ENCODE measurements at places on chromosomes 6 and 20. TPM values are rescaled to one million over a fixed set of nuclear protein-coding genes. Genes with fewer than 3 reads are reported as not detected.
A peak's percentile ranks its signal among the peaks of the same experiment; 100 is the strongest.

The MEP1A gene
- total RNA-seq: not detected

The UCKL1 gene
- total RNA-seq: 23.9 TPM

The COL11A2 gene
- total RNA-seq: 1.4 TPM

The ULBP2 gene
- 1.4 TPM for total RNA-seq

The PPIL6 gene
- not detected for total RNA-seq

DNA sequence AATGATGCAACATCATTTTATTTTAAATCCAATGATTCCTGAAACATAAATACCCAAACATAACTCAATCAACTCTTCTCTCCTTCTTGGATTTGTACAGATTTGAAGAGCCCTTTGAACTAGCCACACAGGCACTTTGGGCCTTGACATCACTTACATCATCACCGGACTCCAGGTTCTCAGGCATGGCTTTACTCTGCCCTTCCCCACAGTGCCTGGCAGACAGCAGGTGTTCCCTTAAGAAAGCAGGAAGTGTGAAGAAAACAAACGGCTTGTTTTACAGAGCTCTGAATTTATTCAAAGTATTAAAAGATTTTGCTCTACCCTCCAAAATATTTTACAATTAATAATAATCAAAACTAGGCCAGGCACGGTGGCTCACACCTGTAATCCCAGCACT lies 54.8 kb upstream of the GCM1 start:
- no peaks in the 10 kb centered on the region for H3K27me3 ChIP-seq
- no peak for DNase-seq
- H3K4me3 ChIP-seq: no peak overlapping the region

GRCh38 chr6:106977246-106977645 lies 2.7 kb upstream of the CD24 start:
- no peak overlapping the region for H3K4me3 ChIP-seq
- H3K27ac ChIP-seq: no peak overlapping the region
- peaks cover 8% of the 10 kb centered on the region for H3K4me1 ChIP-seq
- H3K27me3 ChIP-seq: peaks cover 44% of the 10 kb centered on the region
- H3K36me3 ChIP-seq: no peaks in the 10 kb centered on the region

DNA sequence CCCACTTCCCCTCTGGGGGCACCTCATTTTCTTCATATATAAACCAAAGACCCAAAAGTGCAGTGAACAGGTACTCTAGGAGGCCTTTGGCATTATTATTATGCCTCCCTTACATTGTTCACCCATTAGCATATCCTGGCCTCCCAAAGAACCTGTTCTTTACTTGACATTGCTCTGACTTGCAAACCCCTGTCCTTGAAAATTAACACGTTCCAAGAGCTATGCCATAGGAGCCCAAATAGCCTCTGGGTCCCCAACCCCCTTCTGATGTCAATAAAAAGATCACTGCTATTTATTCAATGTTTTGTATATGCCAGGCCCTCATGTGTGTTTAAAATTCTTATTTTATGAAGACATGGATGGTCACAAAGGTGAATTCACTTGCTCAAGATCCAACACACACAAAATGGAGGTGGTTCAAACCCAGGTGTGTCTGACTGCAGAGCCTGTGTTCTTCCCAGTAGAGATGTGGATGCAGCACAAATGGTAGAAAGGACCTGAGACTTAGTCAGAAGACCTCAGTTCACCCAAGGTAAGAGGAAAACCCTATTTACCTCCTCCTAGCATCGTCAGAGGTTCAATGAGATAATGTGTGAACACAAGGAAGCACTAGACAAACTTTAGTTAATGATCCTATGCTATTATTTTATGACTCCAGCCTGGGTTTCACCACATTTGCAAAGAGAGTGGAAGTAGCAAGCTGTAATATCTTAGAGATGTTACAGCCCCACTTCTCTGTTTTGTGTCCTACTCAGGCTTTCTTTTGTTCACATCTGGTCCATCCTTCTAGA lies 36.6 kb downstream of the BCL2L1 start:
- H3K27me3 ChIP-seq: no peaks in the 10 kb centered on the region
- peaks cover 65% of the 10 kb centered on the region for H3K4me1 ChIP-seq
- H3K27ac ChIP-seq: peak overlapping the region; percentile 61
- H3K36me3 ChIP-seq: peaks cover 48% of the 10 kb centered on the region
- no peak overlapping the region for H3K4me3 ChIP-seq

- DNase-seq: peak; percentile 77
- H3K27ac ChIP-seq: no peak overlapping the region
- H3K4me1 ChIP-seq: peaks cover 34% of the 10 kb centered on the region
- H3K27me3 ChIP-seq: no peaks in the 10 kb centered on the region
- H3K36me3 ChIP-seq: no peaks in the 10 kb centered on the region
Measured at GRCh38 chr6:105781248-105781647, 304.9 kb upstream of the PRDM1 start.

DNA sequence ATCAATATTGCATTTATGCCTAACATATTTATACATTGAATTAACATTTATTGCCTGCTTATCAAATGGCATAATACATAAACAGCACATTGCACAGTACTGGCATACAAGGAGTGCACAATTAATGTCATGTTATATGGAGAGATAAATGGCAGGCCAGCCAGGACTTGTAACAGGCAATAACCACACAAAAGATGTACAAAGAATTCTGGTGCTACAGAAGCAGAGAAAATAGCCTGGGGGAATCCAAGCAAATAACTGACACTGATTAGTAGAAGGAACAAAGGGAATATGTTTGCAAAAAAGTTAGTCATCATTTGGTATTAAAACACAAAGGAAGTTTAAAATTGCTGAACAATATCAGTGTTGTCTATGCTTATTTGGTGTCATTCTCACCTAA lies 27.3 kb downstream of the COL21A1 start:
- no peaks in the 10 kb centered on the region for H3K27me3 ChIP-seq
- no peaks in the 10 kb centered on the region for H3K4me1 ChIP-seq
- H3K36me3 ChIP-seq: no peaks in the 10 kb centered on the region
- no peak overlapping the region for H3K4me3 ChIP-seq
- DNase-seq: no peak

- DNase-seq: no peak
- H3K4me3 ChIP-seq: no peak overlapping the region
- H3K27me3 ChIP-seq: no peaks in the 10 kb centered on the region
- H3K27ac ChIP-seq: no peak overlapping the region
- no peaks in the 10 kb centered on the region for H3K36me3 ChIP-seq
Measured at GRCh38 chr6:14149053-14149738, 31.6 kb downstream of the CD83 start.

DNA sequence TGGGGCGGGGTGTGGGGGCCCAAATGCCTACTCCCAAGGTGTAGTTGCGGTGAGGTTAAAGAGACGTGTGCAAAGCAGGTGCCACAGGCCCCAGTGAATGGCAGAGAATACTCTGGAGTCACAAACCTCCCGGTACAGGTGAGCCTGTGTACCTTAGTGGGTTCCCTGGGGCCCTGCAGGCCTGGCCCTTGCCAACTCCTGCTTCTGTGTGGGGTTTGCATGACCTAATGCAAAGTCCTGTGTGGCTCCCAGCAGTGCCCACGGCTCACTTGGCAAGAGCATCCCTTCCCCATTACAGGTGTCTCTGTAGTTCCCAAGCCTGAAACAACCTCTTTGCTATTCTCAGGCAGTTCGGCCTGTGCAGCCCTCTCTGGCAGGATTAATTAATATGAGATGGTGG lies 17.5 kb downstream of the SPDEF start:
- no peak overlapping the region for H3K4me3 ChIP-seq
- no peaks in the 10 kb centered on the region for H3K36me3 ChIP-seq
- no peaks in the 10 kb centered on the region for H3K27me3 ChIP-seq

- DNase-seq: no peak
- no peak overlapping the region for H3K4me3 ChIP-seq
- H3K27ac ChIP-seq: no peak overlapping the region
- no peaks in the 10 kb centered on the region for H3K27me3 ChIP-seq
- H3K4me1 ChIP-seq: no peaks in the 10 kb centered on the region
- H3K36me3 ChIP-seq: no peaks in the 10 kb centered on the region
Measured at GRCh38 chr20:6381887-6382286, 259.1 kb upstream of the FERMT1 start.

- no peaks in the 10 kb centered on the region for H3K36me3 ChIP-seq
- peaks cover 27% of the 10 kb centered on the region for H3K4me1 ChIP-seq
- H3K27ac ChIP-seq: no peak overlapping the region
- H3K4me3 ChIP-seq: no peak overlapping the region
Measured at GRCh38 chr6:139536751-139537617, 162.5 kb upstream of the CITED2 start.

DNA sequence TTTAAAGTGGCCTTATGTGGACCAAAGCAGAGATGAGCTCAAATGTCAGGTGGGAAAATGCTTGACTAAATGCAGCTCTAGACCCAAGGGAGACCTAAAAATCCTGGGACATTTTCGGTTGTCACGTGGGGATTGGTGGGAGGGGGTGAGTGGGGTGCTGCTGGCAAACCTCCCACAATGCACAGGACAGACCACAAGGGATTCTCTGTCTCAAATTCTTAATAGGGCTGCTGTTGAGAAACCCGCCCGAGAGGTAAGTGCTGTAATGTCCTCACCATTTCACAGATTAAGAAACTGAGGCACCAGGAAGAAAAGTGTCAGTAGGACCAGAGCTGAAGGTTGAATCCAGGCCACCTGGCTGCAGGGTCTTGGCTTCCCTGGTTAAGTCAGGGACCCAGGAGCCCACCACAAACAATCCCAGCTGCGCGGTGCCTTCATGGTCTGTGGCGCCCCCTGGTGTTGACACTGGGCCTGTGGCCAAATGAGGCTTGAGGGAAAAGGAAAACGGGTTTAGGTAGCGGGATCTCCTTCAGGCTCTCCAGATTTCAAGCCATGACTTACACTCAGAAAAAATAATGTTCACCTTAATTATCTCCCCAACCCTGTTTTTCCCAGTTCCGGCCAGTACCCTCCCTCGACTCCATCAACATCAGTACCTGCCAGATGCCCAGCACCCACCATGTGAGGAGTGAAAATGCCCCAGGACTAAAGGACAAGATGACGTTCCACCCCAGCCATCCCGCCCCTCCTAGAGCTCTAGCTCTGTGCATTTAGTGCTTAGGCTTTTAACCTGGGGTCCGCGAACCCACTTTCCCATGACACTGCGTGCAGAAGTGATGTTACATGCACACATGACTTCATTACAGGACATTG lies 7.2 kb downstream of the HLA-G start:
- H3K27ac ChIP-seq: no peak overlapping the region
- peaks cover 49% of the 10 kb centered on the region for H3K27me3 ChIP-seq
- H3K4me1 ChIP-seq: peaks cover 5% of the 10 kb centered on the region
- DNase-seq: peak; percentile 67
- no peaks in the 10 kb centered on the region for H3K36me3 ChIP-seq

- H3K36me3 ChIP-seq: no peaks in the 10 kb centered on the region
- no peak overlapping the region for H3K27ac ChIP-seq
- DNase-seq: peak; percentile 34
- no peak overlapping the region for H3K4me3 ChIP-seq
- H3K27me3 ChIP-seq: no peaks in the 10 kb centered on the region
- no peaks in the 10 kb centered on the region for H3K4me1 ChIP-seq
Measured at GRCh38 chr20:40532103-40532502, 156.9 kb downstream of the MAFB start.

- no peaks in the 10 kb centered on the region for H3K4me1 ChIP-seq
- no peaks in the 10 kb centered on the region for H3K36me3 ChIP-seq
- peaks cover 8% of the 10 kb centered on the region for H3K27me3 ChIP-seq
- no peak overlapping the region for H3K4me3 ChIP-seq
- no peak for DNase-seq
Measured at GRCh38 chr6:168189200-168190013, 110.4 kb upstream of the FRMD1 start.

DNA sequence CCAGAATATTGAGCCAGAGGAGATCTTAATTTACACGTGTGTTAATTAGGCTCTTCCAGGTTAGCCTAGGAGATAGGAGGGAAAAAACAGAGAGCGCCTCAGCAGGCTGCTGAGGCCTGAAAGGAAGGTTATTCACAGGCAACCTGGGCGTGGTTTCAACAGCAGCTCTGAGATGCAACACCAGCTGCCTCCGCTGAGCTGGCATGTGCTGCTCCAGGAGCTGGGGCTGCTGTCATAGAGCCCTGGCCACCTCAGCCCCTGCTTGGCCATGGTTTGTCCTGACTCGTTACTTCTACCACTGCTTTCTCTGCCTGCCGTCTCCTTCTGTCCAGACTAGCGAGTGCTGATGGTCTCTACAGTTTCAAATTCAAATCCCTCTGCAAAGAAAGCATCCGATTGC lies 32.4 kb upstream of the RPP40 start:
- H3K27me3 ChIP-seq: no peaks in the 10 kb centered on the region
- no peaks in the 10 kb centered on the region for H3K4me1 ChIP-seq
- DNase-seq: no peak
- H3K27ac ChIP-seq: no peak overlapping the region
- no peak overlapping the region for H3K4me3 ChIP-seq

GRCh38 chr20:58803533-58803932 lies 47.2 kb downstream of the GNAS-AS1 start:
- no peaks in the 10 kb centered on the region for H3K36me3 ChIP-seq
- H3K4me1 ChIP-seq: no peaks in the 10 kb centered on the region
- H3K4me3 ChIP-seq: no peak overlapping the region
- no peak overlapping the region for H3K27ac ChIP-seq
- H3K27me3 ChIP-seq: peaks cover 2% of the 10 kb centered on the region

- no peaks in the 10 kb centered on the region for H3K36me3 ChIP-seq
- no peak overlapping the region for H3K4me3 ChIP-seq
- no peak overlapping the region for H3K27ac ChIP-seq
Measured at GRCh38 chr6:45987856-45988255, 27.8 kb downstream of the CLIC5 start.

GRCh38 chr6:26105109-26105730 lies 18.0 kb downstream of the HFE start:
- peak overlapping the region; percentile 18 for H3K4me3 ChIP-seq
- H3K4me1 ChIP-seq: peaks cover 18% of the 10 kb centered on the region
- H3K27ac ChIP-seq: peak overlapping the region; percentile 24
- no peaks in the 10 kb centered on the region for H3K36me3 ChIP-seq

GRCh38 chr20:24910461-24910860 lies 38.6 kb upstream of the CST7 start:
- no peaks in the 10 kb centered on the region for H3K4me1 ChIP-seq
- H3K27me3 ChIP-seq: no peaks in the 10 kb centered on the region
- DNase-seq: no peak
- H3K4me3 ChIP-seq: no peak overlapping the region
- no peaks in the 10 kb centered on the region for H3K36me3 ChIP-seq
- no peak overlapping the region for H3K27ac ChIP-seq

DNA sequence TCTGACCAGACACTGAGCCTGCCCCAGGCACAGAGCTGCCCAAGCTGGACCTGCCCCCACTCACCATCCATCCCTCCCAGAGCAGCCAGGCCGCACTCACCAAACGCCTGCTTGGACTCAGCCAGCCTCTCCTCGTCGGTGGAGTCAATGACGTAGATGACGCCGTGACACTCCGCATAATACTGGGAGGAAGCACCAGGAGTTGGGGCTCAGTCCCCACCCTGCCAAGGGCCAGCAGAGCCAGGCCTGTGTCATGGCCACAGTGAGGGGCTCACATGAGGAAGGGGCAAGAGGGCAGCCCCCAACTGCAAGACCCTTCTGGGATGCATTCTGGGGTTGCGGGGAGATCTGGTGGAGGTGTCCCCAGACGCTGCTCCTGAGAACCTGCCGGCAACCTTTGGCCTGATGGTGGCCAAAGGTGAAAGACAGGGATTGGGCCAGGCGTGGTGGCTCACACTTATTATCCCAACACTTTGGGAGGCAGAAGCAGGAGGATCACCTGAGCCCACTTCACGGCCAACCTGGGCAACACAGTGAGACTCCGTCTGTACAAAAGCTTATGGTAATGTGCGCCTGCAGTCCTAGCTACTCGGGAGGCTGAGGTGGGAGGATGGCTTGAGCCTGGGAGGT lies 5.6 kb downstream of the ARFRP1 start:
- peaks cover 11% of the 10 kb centered on the region for H3K36me3 ChIP-seq
- DNase-seq: no peak
- H3K4me3 ChIP-seq: no peak overlapping the region

- no peak for DNase-seq
- H3K4me3 ChIP-seq: no peak overlapping the region
- no peaks in the 10 kb centered on the region for H3K4me1 ChIP-seq
- H3K27me3 ChIP-seq: no peaks in the 10 kb centered on the region
Measured at GRCh38 chr6:2695454-2696095, 55.1 kb downstream of the MYLK4 start.

- no peak overlapping the region for H3K27ac ChIP-seq
- no peaks in the 10 kb centered on the region for H3K27me3 ChIP-seq
- no peaks in the 10 kb centered on the region for H3K36me3 ChIP-seq
Measured at GRCh38 chr6:10297832-10298231, 117.0 kb downstream of the TFAP2A start.

Measured in activated naive CD4-positive, alpha-beta T cell treated with anti-CD3 and anti-CD28 coated beads for 36 hours (primary cell).